ENCODE measurements at places on chromosomes 16 and 17.

DNA sequence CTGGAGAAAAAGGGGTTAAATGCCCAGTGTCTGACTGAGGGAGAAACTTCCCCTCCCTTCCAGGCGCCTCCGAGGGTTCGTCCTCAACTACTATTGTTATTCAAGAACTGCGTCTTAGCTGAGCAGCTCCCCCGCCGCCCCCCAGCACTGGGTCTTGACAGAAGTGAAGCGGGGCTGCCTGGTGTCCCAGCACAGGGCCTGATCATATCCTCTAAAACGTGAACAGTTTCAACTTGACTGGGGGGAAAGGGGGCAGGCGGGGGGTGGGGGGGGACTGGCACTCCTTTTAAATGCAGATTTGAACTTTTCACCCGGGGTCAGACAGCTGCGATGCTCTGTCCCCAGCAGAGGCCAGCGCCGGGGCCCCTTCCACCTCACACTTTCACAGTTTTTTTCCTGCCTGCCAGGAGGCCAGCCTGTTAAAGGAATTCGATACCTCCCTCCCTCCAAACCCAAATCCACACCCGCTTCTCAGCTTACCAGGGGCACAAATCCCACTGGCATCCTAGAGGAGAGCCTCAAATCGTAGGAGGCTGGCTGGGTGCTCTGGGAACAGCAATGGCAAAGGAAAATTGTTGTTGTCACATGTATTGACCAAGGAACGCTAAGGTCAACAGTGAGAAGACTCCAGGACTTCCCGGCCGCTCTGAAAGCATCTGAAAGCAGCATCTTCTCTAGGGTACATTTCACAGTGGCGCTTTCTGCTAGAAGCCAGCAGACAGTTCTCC is 14.5 kb downstream of the ZFHX3 start:
- DNase-seq: no peak

GRCh38 chr16:47019568-47019967 is 46.1 kb upstream of the DNAJA2 start:
- DNase-seq: no peak

DNA sequence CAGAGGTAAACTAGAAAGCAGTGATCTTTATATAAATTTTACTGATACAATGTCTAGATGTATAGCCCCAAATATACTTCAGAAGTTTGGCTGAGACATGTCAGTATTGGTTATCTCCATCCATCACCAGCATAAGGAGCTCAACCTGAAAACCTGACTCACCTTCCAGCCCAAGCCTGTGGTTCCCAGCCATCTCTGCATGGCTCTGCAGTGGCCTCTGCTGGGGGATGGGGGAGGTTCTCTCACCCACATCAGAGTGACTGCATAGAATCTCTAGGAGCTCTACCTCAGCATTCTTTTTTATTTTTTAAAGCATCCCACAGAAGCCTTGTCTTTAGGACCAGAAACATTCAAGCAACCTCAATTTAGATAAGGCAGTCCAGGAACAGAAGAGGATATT is 27.3 kb downstream of the USP7 start:
- DNase-seq: no peak

- no peak for DNase-seq
These were observed 6.9 kb downstream of the CAMKK1 start for GRCh38 chr17:3885970-3886369.
